Liver (tissue), 10 donors: ENCODE measurements at places on chromosomes 5 and 9.

DNA sequence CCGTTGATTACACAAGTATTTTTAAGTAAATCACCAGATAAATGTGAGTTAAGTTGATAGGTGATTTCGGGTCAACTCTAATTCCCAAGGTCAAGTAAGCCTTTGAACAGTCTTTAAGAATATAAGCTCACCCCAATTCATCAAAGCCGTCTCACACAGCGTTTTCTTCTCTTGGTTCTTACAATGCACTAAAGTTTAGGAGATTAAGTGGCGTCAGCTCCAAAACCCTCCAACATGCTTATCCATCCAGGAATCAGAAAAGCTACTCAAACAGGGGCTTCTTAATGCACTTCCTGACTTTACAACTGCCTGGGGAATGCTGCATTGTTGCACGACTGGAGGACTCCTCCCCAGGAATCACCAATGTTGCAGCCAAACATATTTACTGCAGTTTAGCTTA, 206.2 kb upstream of the EFNA5 start:
- no peaks in the 10 kb centered on the region for H3K36me3 ChIP-seq
- no peaks in the 10 kb centered on the region for H3K27me3 ChIP-seq
- no peak for DNase-seq
- H3K27ac ChIP-seq, result no peak overlapping the region
- H3K4me1 ChIP-seq, result peaks cover 3% of the 10 kb centered on the region

- no peak for DNase-seq
- no peaks in the 10 kb centered on the region for H3K4me1 ChIP-seq
- no peaks in the 10 kb centered on the region for H3K27me3 ChIP-seq
- H3K27ac ChIP-seq, result no peak overlapping the region
- no peak overlapping the region for H3K4me3 ChIP-seq
- H3K36me3 ChIP-seq, result no peaks in the 10 kb centered on the region
Measured at GRCh38 chr5:170181902-170182301, 50.9 kb upstream of the C5orf58 start.

GRCh38 chr9:87667164-87667738, 58.7 kb upstream of the CTSL start:
- no peaks in the 10 kb centered on the region for H3K27me3 ChIP-seq
- DNase-seq, result no peak
- H3K27ac ChIP-seq, result no peak overlapping the region
- no peaks in the 10 kb centered on the region for H3K4me1 ChIP-seq

- H3K4me1 ChIP-seq, result no peaks in the 10 kb centered on the region
- H3K4me3 ChIP-seq, result no peak overlapping the region
- no peaks in the 10 kb centered on the region for H3K27me3 ChIP-seq
- no peak for DNase-seq
- H3K36me3 ChIP-seq, result no peaks in the 10 kb centered on the region
Measured at GRCh38 chr5:60598424-60598823, 101.5 kb downstream of the DEPDC1B start.

DNA sequence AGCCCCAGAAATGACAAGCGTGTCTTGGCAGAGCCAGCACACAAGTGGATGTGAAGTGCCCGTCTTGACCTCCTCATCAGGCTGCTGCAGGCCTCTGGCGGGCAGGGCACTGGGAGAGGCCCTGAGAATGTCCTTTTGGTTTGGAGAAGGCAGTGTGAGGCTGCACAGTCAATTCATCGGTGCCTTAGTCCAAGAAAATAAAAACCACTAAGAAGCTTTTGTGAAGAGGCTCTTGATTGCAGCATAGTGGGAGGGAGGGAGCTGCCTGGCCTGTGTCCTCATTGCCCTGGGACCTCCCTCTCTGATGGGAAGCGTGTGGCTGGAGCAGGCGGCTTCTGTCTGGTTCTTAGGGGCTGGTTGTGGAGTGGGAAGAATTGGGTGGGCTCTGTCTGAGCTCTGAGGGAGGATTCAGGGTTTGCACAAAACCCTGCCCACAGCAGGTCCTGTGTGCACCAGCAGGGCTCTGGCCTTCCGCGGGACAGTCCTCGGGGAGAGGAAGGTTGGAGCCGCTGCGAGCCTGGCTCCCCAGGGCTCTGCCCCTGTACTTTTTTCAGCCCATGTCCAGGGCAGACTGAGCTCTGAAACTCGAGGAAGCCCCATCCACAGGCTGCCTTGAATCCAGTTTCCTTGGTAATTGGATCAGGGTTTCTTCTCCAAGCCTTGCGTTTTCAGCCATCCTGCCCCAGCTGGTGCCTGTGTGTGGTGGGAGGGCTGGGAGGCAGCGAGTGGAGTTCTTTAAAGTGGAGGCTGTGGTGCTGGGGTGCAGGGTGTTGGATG, 1.1 kb downstream of the HRCT1 start:
- H3K36me3 ChIP-seq, result no peaks in the 10 kb centered on the region
- H3K4me3 ChIP-seq, result no peak overlapping the region
- no peaks in the 10 kb centered on the region for H3K27me3 ChIP-seq
- H3K27ac ChIP-seq, result peak overlapping the region; percentile 78
- no peak for DNase-seq

DNA sequence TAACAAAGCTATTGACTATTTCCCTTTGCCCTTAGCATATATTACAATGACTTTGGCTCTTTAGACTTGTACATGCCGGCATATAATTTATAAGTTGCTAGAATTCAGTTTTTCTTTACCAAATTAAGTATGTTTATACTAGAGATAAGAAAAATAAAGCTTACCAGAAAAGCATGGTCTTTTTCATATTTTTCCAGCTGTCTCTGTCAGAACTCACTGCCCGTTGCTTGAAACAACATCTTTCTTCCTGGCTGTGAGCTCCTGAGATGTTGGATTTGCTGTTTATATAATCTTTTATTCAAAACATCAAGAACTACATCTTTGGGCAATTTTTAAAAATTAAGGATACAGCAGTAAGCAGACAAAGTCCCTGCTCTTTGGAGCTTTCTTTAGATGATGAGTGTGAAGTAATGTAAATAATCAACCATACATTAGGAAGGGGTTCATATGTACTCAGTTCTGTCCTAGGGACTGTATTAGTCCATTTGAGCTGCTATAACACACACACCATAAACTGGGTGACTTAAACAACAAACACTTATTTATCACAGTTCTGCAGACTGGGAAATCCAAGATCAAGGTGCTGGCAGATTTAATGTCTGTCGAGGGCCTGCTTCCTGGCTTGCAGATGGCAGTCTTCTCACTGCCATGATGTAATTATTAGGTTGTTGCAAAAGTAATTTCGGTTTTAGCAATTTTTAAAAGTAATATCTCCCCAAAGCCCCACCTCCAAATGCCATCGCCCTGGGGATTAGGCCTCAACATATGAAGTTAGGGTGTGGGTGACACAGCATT, 45.4 kb upstream of the RANBP3L start:
- H3K27me3 ChIP-seq, result no peaks in the 10 kb centered on the region
- no peak overlapping the region for H3K27ac ChIP-seq
- H3K4me1 ChIP-seq, result no peaks in the 10 kb centered on the region
- H3K4me3 ChIP-seq, result no peak overlapping the region

DNA sequence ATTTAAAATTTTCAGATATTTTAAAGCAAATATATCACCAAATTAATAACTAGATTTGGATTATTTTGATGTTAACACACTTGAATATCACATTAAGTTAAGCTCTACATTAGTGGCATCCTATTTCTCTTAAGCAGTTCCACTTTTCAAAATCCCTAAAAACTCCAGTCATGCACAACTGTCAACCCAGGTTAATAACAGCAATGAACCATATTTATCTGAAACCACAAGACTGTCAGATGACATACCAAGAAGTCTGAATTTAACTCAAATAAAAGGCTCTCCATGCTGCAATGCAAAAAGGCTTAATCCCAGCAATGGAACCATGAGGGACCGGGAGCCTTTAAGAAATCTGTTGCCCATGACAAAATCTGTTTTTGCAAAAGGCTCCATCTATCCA, 27.5 kb downstream of the FNIP1 start:
- H3K4me1 ChIP-seq, result peaks cover 5% of the 10 kb centered on the region
- H3K27ac ChIP-seq, result no peak overlapping the region
- H3K36me3 ChIP-seq, result no peaks in the 10 kb centered on the region
- H3K4me3 ChIP-seq, result no peak overlapping the region
- DNase-seq, result no peak

DNA sequence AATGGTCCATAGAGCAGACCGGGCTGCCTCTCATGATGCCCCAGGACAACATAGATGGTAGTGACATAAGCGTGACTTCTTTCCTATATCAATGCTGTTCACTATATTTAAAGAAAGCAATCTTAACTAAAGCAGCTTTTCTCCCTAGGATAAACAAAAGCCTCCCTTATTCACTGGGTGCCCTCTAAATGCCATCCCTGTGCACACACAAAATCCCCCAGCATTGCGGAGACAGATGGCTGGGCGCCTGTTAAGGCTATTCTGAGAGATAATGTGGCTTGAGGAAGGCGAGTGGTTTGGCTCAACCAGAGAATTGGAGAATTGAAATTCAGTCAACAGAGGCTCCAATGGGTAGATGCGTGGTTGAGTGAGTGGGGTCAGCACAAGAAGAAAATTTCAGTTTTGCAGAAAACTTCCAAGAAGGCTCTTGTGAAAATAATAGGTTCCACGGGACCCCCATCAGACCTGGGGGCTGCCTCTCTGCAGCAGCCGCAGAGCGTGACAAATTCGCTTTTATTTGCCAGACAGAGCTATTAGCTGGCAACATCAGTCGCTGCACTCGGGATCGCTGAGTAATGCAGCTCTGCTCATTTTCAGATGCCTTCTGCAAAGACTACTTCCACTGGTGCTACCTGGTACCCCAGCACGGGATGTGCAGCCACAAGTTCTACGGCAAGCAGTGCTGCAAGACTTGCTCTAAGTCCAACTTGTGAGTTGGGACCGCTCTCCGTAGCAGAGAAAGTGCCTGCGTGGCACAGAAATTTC, 103.9 kb upstream of the ICE1 start:
- no peak for DNase-seq
- H3K4me3 ChIP-seq, result no peak overlapping the region
- H3K36me3 ChIP-seq, result no peaks in the 10 kb centered on the region
- H3K27ac ChIP-seq, result no peak overlapping the region

DNA sequence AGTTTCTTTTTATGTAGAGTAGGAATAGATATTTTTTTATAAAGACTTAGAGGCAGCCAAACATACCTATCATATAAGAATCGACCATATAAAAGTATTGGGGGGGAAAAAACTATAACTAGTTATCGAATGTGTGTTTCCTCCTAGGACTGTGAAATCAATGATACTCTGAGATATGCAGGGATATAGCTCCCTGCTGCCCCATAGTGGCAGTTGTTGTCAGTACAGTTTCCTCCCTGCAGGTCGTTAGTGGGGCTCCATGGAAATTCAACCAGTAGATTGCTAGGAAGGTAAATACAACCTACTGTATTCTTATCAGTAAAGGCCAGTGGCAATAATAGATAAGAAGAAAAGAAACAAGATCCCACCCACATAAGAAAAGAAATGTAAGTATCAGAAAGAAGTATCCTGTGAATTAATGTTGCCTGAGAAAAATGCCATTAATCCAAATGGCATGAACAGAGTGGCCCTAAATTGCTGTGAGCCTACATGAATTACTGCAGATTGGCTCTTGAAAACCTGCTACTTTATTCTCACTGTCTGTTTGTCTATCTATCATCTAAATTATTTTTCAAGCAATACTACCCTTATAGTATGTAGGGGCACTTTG, 136.9 kb upstream of the FBN2 start:
- H3K27ac ChIP-seq, result no peak overlapping the region
- peaks cover 5% of the 10 kb centered on the region for H3K27me3 ChIP-seq
- no peak overlapping the region for H3K4me3 ChIP-seq
- peak; percentile 38 for DNase-seq
- no peaks in the 10 kb centered on the region for H3K36me3 ChIP-seq
